ENCODE measurements at places on chromosomes 11 and 22.

GRCh38 chr11:66542362-66542761, 3.5 kb downstream of the ZDHHC24 start:
- no peak for DNase-seq

GRCh38 chr11:114295676-114296604, at the start of gene NNMT:
Gene NNMT (plus strand): TSS chr11:114296399. CDS start chr11:114296557, 158 bp downstream.
- DNase-seq, result peak; percentile 59

GRCh38 chr11:115126515-115127208, 377.6 kb downstream of the CADM1 start:
- DNase-seq, result no peak

- DNase-seq, result no peak
These were observed 1060.5 kb downstream of the DLG2 start for GRCh38 chr11:84566671-84567070.

DNA sequence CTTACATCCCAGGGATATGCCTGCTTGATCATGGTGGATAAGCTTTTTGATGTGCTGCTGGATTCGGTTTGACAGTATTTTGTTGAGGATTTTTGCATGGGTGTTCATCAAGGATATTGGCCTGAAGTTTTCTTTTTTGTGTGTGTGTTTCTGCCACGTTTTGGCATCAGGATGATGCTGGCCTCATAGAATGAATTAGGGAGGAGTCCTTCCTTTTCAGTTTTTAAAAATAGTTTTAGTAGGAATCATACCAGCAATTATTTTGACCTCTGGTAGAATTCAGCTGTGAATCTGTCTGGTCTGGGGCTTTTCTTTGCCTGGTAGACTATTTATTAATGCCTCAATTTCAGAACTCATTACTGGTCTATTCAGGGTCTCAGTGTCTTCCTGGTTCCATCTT, 362.4 kb downstream of the JRKL start:
- DNase-seq, result no peak

GRCh38 chr11:34214961-34215805, 109.8 kb downstream of the NAT10 start:
- DNase-seq, result no peak

- no peak for DNase-seq
These were observed 1.5 kb upstream of the CACNA1I start for GRCh38 chr22:39569066-39569465.

GRCh38 chr11:76322942-76323341, 58.0 kb downstream of the THAP12 start:
- DNase-seq, result no peak

- no peak for DNase-seq
These were observed 1447.5 kb downstream of the BRD1 start for GRCh38 chr22:48380016-48380665.

- no peak for DNase-seq
These were observed 25.0 kb upstream of the CREB3L1 start for GRCh38 chr11:46252373-46252914.

GRCh38 chr11:104916442-104916841, 18.2 kb upstream of the CASP12 start:
- DNase-seq, result peak; percentile 38

GRCh38 chr22:23922921-23923320, 28.7 kb downstream of the MIF start:
- no peak for DNase-seq

- no peak for DNase-seq
These were observed 73.4 kb upstream of the YWHAH start for GRCh38 chr22:31870890-31871289.

DNA sequence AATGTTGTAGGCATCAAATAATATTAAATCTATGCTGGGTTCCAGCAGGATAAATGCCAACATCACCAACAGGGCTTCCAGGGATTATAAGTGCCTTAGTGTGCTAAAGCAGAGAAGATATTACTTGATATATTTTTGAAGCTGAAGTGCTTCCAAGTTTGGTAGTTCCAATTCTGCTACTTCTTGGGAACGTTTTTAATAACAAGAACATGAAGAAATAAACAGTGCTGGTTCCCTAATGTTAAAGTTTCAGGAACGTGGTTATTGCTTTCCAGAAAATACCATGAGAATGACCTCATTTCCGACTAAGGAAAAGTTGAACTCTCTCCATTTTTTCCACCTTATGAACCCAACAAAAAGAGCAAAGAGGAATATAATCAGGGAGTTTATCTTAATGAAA, 4.6 kb upstream of the RNF185 start:
- DNase-seq, result peak; percentile 21

- no peak for DNase-seq
These were observed 90.3 kb downstream of the BLID start for GRCh38 chr11:122025757-122026156.

- no peak for DNase-seq
These were observed 2.2 kb downstream of the PEX16 start for GRCh38 chr11:45915446-45915845.
